Epithelial cell of prostate (primary cell): ENCODE measurements at places on chromosomes 7 and 10.

DNA sequence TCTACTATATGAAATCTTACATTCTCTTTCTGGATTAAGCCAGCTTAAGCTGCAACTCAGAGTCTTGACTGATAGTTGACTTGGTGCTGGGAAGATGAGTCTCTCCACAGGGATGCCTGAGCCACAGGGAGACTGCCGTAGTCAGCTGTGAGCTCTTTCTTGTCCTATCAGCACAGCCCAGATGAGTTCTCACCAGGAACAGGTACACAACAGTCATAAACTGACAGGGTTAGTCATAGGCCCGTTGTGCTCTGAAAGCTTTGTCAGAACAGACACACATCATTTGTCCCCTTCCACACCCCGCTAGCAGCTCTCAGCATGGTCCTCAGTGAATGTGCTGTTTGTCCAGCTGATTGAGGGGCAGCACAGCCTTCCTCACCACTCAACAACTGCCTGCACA, 221.6 kb downstream of the RPS24 start:
- DNase-seq = peak; percentile 59

DNA sequence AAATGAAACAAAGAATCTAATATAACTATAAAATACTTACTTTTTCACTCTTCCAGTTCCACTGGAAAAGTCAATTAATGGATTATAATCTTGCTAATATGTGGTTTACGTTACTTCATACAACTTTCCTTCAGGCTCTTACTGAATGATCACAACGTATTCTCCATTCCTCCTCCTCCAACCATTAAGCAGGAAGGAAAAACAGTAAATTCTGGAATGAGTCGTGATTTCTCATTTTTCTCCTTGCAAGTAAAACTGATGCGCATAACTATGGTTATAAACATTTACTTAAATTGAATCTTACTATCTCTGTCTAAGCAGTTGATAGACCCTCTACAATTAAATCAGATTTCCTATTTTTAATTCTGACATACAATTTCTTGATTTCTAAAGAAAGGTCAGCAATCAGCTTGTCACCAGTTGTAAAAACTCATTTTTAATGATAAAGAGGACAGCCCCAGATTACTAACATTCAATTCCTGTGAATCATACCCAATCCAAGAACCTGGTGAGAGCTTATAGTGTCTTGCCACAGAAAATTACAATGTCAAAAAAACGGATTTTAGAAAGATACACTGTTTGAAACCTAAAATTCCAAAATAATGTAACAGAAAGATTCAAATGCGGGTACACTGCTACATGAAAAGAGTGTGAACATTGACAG, 64.3 kb downstream of the EZH2 start:
- DNase-seq = no peak

DNA sequence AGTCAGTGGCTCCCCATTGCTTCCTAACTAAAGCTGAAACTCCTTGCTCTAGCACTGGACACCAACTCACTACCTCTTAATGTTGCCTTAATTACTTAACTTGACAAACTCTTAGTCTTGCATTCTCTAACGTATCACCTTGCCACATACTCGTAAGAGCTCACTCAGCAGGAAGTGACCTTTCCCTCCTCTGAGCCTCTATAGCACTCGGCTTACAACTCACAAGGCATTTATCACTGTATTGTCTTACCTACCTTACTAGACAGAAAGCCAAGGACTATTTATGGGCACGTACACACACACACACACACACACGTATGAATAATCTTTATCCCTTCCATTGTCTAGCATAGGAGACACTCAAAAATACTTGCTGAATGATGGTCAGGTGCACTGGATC, 21.2 kb downstream of the CEP41 start:
- DNase-seq = peak; percentile 92

DNA sequence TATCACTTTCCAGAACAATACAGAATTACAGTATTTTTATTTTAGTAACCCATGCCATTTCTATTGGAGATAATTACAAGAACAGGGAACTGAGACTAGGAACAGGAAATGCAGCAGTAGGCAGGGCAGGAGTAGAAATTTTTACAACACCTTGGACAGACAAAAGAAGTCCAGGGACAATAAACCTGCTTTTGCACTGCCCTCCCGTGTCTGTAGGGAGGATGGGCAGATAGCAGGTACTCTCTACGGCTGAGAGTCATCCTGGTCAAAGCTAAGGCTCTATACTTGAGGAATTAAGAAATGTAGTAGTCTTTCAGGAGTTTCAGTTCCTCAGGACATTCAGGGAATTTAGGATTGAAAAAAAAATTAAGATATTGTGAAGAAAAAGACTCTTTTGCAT, 63.4 kb downstream of the VAX1 start:
- no peak for DNase-seq

- no peak for DNase-seq
Measured at GRCh38 chr10:132653721-132654120, 116.1 kb downstream of the INPP5A start.

- DNase-seq = no peak
Measured at GRCh38 chr7:149776848-149777407, 3.5 kb upstream of the ZNF467 start.

GRCh38 chr10:22364407-22365140, 19.3 kb downstream of the SPAG6 start:
- no peak for DNase-seq

DNA sequence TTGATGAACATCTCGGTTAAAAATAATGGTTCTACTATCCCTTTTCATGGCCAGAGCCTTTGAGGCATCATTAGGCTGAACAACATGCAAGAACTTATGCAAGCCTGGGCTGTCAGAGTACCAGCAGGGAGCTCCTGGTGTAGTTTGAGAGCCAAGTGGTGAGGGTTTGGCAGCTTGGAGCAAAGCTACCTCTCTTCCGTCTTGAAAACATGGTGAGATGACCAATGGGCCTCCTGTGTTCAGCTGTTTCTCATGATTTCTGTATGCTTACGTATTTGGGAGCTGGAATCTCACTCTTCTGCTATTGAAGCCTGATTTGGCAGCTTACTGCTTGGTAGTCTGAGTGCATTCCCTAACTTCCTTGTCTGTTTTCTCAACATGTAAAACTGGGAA, 150.4 kb downstream of the CXCL12 start:
- no peak for DNase-seq

- DNase-seq = no peak
Measured at GRCh38 chr10:22597138-22597537, 117.2 kb downstream of the PIP4K2A start.

GRCh38 chr7:101537935-101538595, 91.0 kb downstream of the MYL10 start:
- DNase-seq = no peak

GRCh38 chr10:47053081-47053798, 142.0 kb downstream of the PTPN20 start:
- no peak for DNase-seq

- DNase-seq = no peak
Measured at GRCh38 chr7:107690611-107691010, 30.0 kb downstream of the SLC26A4 start.

DNA sequence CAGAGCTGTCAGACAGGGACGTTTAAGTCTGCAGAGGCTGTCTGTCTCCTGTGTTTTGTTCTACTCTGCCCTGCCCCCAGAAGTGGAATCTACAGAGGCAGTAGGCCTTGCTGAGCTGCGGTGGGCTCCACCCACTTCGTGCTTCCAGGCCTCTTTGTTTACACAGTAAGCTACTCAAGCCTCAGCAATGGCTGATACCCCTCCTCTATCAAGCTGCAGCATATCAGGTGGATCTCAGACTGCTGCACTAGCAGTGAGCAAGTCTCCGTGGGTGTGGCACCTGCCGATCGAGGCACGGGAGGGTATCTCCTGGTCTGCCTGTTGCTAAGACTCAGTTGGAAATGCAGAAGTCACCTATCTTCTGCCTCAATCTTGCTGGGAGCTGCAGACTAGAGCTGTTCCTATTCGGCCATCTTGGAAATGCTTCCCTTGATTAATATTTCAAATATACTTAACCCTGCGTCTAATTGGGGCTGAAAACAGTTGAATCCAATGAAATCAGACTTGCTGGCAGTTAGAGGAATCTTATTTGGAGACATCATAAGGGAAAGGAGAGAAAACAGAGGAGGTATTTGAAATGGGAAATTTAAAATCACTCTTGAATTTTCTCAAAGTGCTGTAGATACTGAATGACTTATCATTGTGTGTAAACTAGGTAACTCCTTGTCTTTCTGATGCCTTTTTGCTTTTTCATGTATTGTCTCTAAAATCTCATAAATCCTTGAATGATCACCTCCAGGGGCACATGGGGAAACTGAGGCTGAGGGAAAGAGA, 13.8 kb upstream of the CYP3A5 start:
- DNase-seq = no peak

GRCh38 chr7:122038904-122039303, 105.1 kb downstream of the AASS start:
- no peak for DNase-seq

DNA sequence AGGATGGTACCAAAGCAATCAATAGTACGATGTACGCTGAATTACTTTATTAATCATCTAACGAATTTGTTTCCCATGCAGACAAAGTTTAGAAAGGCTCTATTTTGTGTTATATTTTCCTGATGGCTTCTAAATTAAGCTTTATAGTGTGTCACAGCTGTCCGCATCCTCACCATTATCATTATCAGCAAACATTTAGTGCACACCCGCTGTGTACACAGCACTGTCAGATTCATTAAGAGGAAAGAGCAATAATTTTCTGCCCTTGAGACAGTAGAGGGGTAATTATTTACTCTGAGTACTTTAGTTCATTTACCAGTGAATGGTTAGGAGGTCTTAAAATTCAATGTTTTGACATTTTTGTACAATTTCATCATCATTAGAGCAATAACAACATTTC, 233.3 kb upstream of the PTPRZ1 start:
- DNase-seq = no peak

- no peak for DNase-seq
Measured at GRCh38 chr7:117323305-117323850, 520 bp upstream of the WNT2 start.

DNA sequence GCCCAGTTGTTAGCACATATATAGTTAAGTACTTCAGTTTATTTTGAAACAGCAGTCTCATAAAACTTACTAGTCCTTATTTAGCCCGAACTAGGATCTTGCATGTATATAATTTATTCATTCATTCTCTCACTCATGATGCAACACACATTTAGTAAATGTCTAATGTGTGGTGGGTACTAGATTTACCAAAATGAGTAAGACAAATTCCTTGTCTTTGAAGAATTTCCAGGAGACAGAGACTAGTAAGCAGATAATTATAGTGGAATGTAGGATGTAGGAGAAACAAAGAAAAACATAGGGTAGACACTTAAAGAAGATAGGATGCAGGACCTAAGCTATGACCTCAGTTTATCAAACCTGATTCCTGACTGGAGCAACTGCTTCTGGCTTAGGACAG, 120.2 kb upstream of the AMPH start:
- no peak for DNase-seq

DNA sequence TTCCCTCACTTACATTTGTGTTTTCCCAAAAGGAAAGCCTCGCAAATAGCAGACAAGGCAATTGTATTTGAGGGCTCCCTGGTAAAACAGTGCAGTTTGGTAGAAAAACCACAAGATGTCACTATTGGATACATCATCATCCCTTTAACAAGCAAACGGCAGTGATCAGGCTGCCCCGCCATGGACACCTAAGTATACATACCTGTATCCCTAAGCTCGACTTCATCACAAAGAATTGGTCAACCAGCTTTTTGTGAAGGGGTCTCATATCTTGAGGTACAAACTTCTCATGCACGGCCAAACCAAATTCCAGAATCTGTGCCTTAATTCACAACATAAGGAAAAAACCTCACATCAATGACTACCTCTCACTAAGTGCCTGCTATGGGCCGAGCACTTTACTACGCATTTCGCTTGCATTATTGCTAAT, 179.5 kb upstream of the IMMP2L start:
- peak; percentile 16 for DNase-seq

- DNase-seq = no peak
Measured at GRCh38 chr7:94288096-94288495, 106.6 kb upstream of the COL1A2 start.

GRCh38 chr10:108598320-108598695, 1325.0 kb downstream of the XPNPEP1 start:
- no peak for DNase-seq

DNA sequence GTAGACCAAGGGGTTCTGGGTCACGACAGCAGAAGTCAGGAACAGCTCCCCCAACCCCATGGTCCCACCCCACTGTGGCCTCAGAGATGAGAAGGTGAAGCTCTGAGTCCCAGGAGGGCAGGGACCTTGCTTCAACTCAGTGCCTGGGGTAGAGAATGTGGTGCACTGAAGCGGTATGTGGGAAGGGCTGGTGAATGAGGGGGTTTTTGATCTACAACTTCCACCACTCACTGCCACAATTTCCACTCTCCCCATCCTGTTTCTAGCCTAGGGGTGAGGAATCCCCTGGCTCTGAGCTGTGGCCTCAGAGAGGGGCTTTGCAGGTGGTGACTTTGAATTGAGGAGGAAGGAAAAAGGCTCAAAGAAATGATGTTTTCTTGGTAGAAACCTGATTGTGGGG, 44.9 kb upstream of the TOMM7 start:
- no peak for DNase-seq

- no peak for DNase-seq
Measured at GRCh38 chr7:16930946-16931345, 49.2 kb upstream of the AGR3 start.

- no peak for DNase-seq
Measured at GRCh38 chr10:87659571-87660483, at the start of gene PAPSS2. PAPSS2 (plus strand) TSS chr10:87659878; CDS start chr10:87659982, 104 bp downstream.

GRCh38 chr10:62166331-62167131, 102.1 kb downstream of the RTKN2 start:
- DNase-seq = no peak

GRCh38 chr10:48902096-48902495, 37.5 kb downstream of the LRRC18 start:
- no peak for DNase-seq

DNA sequence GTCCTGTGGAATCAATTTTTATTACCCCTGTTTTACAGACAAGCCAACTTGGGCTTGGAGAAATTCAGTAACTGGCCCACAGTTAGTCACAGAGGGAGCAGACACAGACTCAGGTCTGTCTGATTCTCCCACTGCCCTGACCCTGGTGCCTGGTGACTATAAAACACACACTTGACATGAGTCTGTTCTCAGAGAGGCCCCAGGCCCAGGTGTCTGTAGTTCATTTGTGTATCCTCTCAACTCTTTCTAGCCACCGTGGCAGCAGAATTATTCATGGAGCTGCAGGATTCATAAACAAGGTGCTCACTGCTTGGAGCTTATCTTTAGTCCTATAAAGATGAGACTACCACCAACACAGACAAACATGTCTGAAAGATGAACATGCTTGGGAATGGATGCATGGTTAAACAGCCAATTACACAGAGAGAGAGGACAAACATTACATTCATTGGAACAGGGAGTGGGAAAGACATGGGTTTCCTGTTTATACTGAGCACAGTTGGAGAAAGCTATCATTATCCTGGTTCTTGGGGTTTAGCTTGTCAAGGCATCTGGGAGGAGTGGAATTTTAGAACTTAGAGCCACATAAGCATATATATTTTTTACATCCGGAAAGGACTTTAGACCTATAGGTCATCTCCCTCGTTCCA, 79.1 kb upstream of the PDCD4 start:
- DNase-seq = no peak
